LNCaP clone FGC (cell line): ENCODE measurements at places on chromosomes 7 and 10.
A peak's percentile ranks its signal among the peaks of the same experiment; 100 is the strongest.

DNA sequence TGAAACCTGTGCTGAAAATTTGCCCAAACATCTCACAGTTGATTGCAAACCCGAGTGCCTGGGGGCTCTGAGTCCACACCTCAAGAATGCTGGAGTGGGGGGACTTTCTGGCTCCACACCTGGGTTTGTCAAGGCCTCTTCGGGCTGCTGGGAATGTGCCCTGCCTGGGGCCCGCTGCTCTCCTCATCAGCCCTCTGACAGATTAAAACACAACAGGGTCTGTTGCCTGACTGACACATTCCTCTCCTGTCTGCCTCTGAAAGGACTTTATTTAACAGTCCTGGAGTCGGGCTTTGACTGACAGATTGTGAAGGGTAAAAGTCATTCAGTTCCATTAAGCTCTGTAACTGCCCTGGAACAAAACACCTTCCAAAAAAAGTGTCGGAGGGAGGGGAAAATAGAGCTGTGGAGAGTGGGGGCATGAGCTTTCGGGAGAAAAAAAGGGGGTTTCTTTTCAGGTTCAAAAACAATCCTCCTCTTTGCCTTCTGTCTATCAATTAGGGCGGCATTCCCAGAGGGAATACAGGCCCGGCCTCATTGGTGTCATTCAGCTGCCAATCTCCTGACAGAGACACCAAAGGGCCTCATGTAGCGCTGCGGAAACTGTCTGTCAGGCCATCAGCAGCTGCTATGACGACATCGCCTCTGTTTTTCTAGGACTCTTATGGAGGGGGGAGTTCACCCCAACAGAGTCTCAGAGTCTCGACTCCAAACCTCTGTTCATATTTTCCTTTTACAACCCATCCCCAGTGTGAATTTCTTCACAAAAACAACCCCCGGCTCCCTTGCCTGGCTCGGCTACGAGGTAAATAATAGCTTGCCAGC lies 398.8 kb upstream of the NFE2L3 start:
- no peak for DNase-seq

DNA sequence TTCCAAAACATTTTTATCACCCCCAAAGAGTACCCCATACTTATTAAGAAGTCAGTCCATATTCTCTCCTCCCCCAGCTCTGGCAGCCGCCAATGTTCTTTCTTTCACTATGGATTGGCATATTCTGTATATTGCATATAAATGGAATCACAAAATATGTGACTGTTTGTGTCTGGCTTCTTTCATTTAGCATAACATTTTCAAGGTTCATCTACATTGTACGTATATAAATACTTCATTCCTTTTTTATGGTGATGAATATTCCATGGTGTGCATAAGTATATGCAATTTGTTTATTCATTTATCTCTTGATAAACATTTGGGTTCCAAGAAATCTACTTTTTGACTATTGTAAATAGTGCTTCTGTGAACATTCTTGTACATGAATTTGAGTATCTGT lies 653.1 kb downstream of the XPNPEP1 start:
- no peak for DNase-seq

GRCh38 chr10:104049504-104050250 lies 36.0 kb downstream of the COL17A1 start:
- DNase-seq: no peak

DNA sequence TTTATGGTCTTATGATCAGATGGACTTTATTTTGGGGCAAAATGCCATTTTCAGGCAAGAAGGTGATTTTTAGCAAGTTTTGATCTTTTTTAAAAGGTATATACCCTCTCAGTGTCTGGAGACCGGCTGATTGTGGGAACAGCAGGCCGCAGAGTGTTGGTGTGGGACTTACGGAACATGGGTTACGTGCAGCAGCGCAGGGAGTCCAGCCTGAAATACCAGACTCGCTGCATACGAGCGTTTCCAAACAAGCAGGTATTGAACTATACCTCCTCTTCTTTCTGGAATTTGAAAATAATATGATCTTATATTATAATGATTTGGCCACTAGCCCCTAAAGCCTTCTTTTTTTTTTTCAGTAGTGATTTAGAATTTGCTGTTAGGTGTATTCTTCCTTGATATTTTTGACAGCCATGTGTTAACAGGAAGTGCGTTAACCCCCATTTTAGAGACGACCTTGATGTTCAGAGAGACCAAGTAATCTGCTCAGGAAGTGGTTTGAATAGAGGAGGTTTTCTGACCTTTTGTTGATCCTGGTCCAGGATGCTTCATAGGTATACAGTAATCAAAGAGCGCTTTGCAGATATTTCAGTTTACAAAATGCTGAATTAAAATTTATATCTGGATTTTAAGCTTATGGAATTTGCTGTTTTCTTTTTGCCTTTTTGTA lies 6.2 kb downstream of the BUB3 start:
- no peak for DNase-seq

DNA sequence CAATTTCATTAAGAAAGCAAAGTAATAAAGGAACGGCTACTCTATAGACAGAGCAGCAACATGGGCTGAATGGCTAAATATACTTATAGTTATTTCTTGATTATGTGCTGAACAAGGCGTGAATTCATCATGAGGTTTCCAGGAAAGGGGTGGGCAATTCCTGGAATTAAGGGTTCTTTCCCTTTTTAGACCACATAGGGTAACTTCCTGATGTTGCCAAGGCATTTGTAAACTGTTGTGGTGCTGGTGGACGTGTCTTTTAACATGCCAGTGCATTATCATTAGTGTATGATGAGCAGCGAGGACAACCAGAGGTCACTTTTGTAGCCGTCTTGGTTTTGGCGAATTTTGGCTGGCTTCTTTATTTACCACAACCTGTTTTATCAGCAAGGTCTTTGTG lies 28.5 kb upstream of the ZMYND11 start:
- DNase-seq: no peak

DNA sequence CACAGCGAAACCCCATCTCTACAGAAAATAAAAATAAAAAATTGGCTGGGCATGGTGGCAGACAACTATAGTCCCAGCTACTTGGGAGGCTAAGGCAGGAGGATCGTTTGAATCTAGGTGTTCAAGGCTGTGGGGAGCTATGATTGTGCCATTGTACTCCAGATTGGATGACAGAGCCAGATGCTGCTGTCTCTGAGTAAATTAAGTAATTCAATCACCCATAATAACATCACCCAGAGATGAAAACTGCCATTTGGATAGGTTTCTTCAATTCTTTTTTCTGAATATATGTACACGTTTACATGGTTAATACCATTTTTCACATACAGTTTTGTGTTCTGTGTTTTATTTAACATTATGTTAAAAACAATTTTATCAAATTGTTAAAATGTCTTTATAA lies 79.3 kb downstream of the WIPF3 start:
- DNase-seq: no peak

GRCh38 chr7:73740212-73740611 lies 1.6 kb upstream of the ABHD11 start:
- DNase-seq: no peak

DNA sequence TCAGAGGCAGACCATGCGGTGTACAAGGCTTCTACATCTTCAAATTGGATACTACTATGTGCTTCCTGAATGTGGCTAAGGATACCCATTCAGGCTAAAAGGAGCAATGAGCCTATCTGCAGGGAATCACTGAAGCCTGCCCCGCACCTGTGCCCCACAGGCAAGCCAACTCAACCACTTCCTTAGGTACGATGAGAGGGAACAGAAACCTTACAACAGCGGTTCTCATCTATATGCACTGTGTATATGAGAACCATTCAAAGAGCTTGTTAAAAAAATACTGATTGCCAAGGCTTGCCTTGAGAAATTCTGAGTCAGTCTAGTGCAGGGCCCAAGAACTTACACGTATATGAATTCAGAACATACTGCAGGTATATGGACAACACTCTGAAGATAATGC lies 679.6 kb downstream of the PARD3 start:
- DNase-seq: no peak

GRCh38 chr7:71419546-71420337 lies 287.8 kb downstream of the GALNT17 start:
- DNase-seq: no peak

GRCh38 chr10:32217216-32217615 lies 129.7 kb downstream of the EPC1 start:
- no peak for DNase-seq

GRCh38 chr10:19998482-19998881 lies 182.2 kb downstream of the PLXDC2 start:
- no peak for DNase-seq

DNA sequence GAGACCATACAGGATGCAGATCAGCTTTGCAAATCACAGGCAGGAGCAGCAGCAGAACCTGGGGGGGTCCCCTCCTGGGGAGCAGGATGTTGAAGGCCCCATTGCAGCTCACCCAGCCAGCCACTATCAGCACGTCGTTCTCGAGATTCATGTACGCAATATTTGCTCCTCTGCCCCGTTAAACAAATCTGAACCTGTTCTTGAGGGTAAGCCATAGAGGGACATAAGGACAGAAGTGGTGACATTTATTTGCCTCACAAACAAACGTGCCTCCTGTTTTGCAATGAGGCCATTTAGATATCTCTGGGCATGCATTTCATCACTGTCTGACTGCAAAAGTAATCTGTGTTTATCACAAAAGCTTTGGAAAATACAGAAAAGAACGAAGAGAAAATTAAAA lies 87.3 kb upstream of the BAIAP2L1 start:
- DNase-seq: peak; percentile 10

DNA sequence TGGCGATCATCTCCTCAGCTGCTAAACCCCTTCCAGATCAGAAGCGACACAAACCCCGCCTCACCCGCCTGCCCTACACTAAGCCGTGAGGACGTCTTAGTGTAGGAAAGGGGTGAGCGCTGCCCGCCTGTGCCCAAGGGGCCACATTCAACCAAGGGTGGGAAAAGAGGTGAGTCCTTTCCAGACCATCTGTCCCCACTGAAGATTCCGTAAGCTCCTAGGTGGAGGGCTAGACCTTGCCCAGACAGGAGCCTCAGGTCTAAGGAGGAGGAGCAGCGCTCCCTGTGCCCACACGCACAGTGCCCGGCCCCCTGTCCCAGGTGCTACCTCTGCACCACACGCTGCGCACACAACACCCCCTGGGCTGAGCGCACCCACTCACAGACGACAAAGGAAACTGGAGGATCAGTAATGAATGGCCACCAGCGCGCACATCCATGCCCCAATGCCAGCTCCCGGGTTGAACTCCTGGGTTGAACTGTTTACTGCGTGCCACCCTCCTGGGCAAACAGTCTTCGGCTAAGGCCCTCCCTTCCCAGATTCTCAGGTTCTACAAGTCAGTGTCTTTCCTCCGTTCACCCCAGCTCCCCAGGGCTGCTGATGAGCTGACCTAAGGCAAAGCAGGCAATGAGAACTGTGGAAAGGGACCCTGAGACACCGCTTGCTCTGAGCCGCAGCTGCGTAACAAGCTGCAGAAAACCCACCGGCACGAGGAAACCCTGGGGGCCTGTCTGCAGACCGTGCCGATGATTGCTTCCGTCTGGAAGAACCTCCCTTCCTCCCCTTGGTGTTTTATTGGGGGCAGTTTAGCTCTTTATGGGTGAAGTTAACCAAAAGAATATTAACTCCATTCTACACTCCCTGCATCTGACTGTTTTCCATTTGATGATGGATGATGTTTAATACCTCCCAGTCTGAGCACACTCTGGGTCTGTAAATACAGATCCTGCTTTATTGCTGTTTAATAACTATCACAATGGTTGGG lies 185.9 kb downstream of the MAD1L1 start:
- no peak for DNase-seq

GRCh38 chr7:92119213-92119759 lies 15.0 kb downstream of the CYP51A1 start:
- DNase-seq: no peak

- no peak for DNase-seq
Observed at GRCh38 chr7:24773646-24774045, 16.4 kb upstream of the GSDME start.

DNA sequence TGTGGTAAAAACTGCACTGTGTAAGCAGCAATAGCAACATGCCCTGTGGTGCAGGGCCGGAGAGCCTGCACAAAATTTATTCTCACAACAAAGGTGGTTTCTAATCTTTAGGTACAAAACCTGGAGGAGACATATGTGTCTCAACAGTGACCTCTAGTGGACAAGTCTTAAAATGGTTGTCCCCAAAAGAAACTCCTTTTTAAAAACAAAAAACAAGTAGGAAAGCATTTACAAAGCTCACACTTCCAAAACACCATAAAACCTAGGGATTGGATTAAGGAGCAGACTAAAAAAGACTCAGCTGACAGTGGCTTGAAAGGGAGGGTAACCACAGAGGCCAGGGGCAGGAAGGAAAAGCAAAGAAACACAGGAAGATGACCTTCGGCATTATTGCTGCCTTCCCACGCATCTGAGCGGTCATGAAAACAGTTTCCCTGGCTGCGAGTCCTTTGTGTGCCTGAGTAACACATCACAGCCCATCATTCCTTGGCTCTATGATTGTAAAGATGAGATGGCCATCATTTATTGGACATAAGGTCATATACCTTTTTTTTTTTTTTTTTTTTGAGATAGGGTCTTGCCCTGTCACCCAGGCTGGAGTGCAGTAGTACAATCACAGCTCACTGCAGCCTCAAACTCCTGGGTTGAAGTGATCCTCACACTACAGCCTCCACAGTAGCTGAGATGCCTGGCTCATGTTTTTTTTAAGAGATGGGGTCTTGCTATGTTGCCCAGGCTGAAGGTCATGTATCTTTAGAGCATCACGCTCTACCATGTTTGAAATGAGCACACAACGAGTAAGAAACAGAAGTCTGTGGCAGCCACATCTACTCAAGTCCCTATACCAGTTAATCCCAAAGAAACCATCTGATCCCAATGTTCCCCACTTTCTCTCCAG lies 39.5 kb downstream of the RSU1 start:
- peak; percentile 39 for DNase-seq

DNA sequence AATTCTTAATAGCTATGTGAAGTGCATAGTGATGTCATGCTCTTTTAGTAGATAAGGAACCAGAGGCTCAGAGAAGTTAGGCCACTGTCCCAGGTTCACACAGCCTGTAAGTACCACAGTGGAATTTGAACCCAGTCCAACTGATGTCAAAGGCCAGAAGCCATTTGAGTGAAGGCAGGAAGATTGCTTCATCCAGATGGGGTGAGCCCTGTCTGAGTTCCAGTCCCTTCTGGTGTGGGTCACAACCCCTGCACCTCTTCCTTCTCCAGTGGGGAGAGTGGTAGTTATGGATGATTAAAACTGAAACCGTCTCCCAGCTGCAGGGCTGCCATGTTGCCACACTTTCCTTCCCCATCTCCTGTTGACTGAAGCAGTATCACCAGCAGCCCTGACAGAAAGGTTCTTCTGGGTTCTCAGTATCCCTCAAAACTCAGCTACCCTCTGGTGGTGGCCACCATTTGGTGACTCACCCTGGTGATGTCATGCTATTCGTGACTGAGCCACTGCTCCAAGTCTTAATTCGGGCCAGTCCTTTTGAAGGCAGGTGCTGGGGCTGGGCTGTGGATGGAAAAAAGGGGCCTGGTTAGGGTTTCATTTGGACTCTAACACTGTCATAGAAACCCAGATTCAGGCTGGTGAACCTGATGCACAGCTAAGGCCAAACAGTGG lies 1.5 kb upstream of the C10orf95 start:
- DNase-seq: no peak

DNA sequence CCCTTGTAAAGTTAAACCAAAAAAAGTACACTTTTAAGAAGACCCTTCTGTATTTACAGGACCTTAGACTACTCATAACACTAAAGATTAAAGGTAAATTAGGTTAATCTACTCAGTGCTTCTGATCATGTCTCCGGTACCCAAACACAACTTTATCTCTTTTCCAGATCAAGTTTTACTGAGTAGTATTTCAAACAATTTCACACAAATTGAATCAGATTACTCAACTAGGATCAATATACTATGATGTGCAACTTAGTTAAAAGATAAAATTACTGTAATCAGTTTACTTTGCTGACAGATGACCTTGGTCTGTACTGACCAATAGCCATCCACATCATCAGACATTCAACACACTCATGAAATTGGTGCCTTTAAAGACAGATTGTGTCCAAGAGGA lies 191.4 kb downstream of the SEMA3A start:
- no peak for DNase-seq

GRCh38 chr7:43876241-43876640 lies 6.9 kb upstream of the MRPS24 start:
- DNase-seq: no peak
